NCI-H2107 (cell line): ENCODE measurements at places on chromosomes 2 and 18.

GRCh38 chr18:60246606-60247005, 126.0 kb downstream of the MC4R start:
- DNase-seq = no peak

- no peak for DNase-seq
Observed at GRCh38 chr18:22683196-22683676, 249.9 kb upstream of the RBBP8 start.

DNA sequence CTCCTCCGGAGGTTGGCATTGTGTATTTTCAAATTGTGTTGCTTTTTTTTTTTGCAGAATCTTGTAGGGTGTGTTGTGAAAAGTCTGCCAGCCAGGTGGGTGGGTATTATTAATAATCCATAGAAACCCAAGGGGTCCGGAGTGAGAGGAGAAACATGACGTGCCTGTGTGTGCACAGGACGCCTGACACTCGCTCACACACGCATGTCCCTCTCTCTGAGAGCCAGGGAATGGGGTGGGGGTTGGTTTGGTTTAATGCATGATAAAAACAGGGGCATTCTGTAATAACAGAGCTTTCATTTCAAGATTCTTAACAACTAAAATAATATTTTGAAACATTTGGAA, 224.8 kb downstream of the FAM210A start:
- no peak for DNase-seq

GRCh38 chr2:230542751-230543150, 126.8 kb downstream of the SP100 start:
- no peak for DNase-seq

- no peak for DNase-seq
Observed at GRCh38 chr2:208042450-208042849, 17.1 kb upstream of the PLEKHM3 start.

DNA sequence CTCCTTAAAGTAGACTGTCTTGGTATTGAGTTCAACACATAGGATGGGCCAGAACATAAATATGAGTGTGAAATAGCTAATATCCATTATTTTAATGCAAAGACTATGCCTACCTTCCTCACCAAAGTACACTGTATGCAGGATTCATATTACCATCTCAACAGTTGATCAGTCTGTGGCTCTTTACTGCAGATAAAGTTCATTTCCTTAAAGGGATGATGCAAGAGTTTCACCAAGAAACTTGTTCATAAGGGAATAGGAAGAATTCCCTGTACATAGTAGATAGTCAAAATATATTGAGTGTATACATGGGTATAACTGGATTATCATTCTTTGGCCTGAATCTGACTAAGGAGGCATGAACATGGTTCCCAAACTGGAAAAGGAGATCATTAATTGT, 35.0 kb downstream of the MARS2 start:
- DNase-seq = no peak

- no peak for DNase-seq
Observed at GRCh38 chr2:147311058-147311430, 533.8 kb upstream of the ACVR2A start.

DNA sequence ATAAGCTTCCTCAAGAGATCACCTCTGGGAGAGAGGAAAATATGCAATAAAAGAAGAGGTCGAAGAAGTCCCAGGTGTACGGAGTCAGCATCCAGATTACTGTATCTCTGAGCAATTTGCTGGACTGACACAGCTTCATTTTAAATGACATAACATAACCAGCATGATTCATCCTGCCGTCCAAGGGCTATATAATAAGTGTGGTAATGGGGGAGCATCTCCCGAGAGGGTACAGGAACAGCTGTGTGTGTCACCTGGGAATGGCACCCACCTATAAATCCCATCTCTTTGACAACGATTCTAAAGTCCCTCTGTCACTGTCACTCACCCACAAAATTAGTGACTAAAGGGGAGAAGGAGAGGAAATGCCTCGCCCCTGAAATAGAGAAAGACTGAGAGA, 19.3 kb upstream of the FZD7 start:
- no peak for DNase-seq

DNA sequence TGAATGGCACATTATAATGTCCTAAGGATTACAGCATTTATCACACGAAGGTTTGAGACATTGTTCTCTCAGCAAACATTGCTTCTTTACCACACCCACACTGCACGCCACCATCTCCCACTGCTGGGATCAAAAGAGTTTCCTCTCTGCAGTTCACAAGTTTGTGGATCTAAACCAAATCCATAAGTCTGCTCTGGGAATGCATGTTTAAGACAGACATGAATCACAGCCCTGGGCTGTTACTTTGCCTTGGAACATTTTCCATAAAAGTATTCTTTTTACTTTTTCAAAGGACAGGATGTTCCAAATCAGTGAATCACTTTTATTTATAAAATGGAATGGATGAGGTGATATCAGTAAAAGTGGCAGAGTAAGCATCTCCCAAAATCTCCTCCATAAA, 36.1 kb downstream of the STPG4 start:
- no peak for DNase-seq

DNA sequence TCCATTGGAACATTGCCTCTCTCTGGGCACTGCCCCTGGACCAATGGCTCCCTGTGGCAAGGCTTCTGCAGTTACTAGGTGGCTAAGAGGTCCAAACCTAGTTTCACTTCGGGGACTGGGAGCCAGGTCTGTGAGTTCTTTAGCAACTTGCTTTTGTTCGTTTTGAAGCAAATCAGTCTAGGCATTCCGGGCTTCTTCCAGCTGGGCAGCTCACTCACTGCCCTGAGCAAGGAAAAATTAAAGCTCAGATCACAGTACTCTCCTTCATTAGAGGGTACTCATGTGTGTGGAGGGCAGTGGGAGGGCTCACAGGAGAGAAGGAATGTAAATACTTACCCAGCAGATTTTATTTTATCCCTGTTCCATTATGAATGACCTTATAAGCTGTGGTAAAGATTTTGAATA, 80.3 kb downstream of the SPP2 start:
- DNase-seq = no peak

- no peak for DNase-seq
Observed at GRCh38 chr2:107633580-107634147, 193.0 kb upstream of the RGPD4 start.

DNA sequence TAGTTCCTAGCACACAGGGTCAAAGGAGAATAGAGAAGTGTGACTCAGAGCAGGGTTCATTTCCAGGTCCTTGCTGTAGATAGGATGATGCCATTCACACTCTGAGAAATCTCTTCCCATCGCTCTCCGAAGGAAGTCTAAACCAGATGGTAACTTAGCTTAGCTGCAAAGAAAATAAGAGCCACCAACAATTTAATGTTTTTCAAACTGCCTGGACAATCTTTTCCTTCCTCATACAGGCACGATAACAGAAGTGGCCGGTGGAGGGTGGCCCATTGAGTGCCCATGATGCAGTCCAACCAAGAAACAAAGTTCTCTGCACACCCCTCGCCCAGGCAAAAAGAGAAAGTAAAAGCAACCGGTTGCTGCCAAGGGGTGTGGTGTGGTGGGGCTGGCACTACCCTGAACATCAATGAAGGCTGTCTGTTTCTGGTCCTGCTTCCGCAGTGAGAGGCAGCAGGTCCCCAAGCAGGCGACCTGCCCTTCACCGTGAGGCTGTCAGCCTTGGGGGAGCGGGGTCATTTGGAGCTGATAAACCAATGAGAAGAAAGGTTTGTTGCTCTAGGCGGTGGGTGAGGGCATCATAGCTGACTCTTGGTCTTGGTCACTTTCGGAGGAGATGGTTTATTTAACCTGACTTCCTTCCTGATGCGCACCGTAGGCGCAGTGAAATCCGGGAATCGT, 105.6 kb upstream of the CD302 start:
- DNase-seq = no peak

DNA sequence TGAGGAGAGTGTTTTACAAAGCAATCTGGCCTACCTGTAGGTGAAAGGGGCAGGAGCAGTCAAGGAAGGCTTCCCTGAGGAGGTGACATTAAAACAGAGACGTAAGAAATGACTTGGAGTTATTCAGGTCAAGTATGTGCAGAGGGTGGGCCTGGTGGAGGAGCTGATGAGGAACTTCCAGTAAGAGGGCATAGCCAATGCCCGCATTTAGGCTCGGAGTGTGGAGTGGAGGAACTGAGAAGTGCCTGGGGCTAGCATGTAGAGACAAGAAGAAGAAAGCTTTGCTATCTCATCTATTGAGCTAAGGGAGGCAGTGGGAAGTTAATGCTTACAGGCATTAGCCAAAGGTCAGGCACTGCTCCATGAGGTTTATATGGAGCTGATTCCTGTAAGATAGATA, 312.2 kb downstream of the ZNF521 start:
- no peak for DNase-seq

- no peak for DNase-seq
Observed at GRCh38 chr2:40243581-40244187, 208.2 kb downstream of the SLC8A1 start.

- DNase-seq = no peak
Observed at GRCh38 chr2:181546086-181546485, 88.9 kb downstream of the ITGA4 start.

DNA sequence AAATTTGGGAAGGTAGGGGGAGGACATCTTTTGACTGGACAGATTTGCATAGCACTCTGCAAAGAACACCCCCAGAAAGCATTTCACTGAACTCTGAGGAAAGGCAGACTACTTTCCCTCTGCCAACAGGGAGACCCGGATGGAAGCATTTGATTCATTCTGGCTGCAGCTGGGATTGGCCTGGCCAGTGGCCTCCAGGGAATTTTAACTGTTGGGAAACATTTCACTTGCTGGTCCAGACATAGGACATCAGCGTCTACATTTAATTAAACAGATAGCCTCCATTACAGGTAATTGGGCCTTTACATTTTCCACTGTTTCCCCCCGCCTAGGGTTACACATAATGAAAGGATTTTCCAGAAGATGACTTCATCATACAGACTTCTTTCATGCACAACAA, 92.8 kb downstream of the MARCHF4 start:
- no peak for DNase-seq

GRCh38 chr2:141534666-141535362, 596.0 kb downstream of the LRP1B start:
- DNase-seq = no peak

DNA sequence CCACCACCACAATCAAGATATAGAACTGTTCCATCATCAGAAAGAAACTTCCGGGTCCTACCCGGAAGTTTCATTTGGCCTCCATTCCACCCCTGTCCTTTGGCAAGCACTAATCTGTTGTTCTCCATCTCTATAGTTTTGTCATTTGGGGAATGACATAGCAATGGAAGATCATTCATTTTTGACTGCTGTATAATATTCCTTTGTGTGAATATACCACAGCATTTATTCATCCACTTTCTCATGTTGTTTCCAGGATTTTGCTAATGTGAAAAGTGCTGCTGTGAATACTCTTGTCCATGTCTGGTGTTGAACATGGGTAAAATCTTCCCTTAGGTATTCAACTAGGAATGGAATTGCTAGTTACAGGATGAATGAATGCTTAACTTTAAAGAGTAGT, 53.1 kb downstream of the ACOXL start:
- DNase-seq = no peak

DNA sequence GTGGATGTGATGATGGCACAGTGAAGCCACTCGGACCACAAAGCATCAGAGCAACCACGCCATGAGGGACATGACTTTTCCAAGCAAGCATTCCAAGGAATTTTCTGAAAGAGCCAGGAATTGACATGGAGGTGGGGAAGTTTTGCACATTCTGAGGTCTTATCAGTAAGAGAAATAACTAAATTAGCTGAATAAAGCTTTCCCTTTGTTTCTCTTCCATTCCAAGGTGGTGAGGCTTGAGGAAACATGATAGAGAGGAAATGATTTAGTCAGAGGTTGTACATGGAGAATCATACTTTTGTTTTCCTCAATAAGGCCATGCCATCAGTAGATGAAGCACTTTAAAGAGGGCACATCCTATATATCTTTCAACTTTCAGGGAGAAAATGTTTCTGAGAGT, 115.7 kb upstream of the MMADHC start:
- no peak for DNase-seq

GRCh38 chr2:132586835-132587234, 83.2 kb downstream of the LYPD1 start:
- DNase-seq = no peak

DNA sequence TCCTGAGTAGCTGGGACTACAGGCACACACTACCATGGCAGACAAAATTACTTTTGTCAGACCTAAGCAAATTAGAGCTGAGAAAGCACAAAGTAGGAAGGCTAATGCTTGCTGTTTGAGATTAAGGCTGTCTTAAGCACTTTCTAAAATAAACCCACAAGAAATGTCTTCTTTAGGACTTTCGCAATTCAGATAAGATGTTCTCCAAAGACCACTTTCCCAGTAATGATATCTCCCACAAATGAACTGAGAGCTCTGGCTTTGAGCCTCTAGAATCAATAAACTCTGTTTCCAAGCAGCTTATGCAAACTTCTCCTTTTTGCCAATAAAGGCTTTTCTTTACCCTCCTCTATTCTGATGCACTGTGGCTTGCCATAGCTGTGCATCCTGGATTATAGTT, 32.0 kb upstream of the GALNT1 start:
- no peak for DNase-seq

- DNase-seq = no peak
Observed at GRCh38 chr2:226837787-226838603, 2.1 kb downstream of the RHBDD1 start.

DNA sequence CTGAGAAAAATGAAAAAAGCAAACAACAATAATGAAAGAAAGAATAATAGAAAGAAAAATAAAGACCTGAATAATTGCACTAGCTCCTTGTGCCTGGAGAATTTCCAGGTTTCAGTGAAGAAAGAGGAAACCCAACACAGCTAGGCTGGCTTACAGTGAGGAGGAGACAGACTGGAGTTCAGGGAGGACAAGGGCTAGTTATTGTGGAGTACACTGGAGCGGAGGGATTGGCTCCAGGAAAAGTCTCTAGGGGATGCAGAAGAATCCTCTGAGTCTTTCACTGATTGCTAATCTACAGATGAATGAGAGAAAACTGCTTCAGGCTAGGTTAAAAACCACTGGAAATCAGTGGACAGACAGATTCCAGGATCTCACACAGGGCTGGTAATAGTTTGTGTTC, 163.6 kb upstream of the RBMS1 start:
- DNase-seq = no peak

DNA sequence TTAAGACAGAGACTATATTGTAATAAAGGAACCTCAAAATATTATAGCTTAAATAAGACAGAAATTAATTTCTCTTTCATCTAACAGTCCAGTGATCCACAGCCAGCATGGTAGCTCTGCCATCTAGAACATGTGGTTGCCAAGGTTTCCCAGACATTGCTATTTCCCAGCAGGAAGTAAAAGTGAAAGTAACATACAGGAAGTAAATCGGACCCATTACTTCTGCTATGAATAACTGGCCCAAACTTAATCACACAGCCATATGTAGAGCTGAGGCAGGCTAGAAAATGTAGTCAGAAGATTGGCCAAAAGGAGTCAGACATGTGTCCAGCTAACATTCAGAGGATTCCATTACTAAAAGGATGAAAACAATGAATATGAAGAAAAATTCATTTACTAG, 71.0 kb downstream of the NOL4 start:
- no peak for DNase-seq

GRCh38 chr18:21391074-21391673, 149.1 kb downstream of the GREB1L start:
- DNase-seq = no peak

- no peak for DNase-seq
Observed at GRCh38 chr2:21819454-21819853, 695.7 kb downstream of the TDRD15 start.
